Left renal pelvis (tissue), 4 donors: ENCODE measurements at places on chromosomes 1 and 21. TPM values are rescaled to one million over a fixed set of nuclear protein-coding genes. Genes with fewer than 3 reads are reported as not detected.

HORMAD1 gene
- polyA plus RNA-seq, result not detected

XCL2 gene
- polyA plus RNA-seq, result 0.36 TPM

SH3BGR gene
- 5.6 TPM for polyA plus RNA-seq

NBPF6 gene
- not detected for polyA plus RNA-seq

SAMSN1 gene
- 3.6 TPM for polyA plus RNA-seq

PCP4 gene
- 8.7 TPM for polyA plus RNA-seq

KRTAP19-5 gene
- polyA plus RNA-seq, result not detected

DMBX1 gene
- polyA plus RNA-seq, result not detected

AKR7A3 gene
- polyA plus RNA-seq, result 0.90 TPM

S100A3 gene
- 0.18 TPM for polyA plus RNA-seq

ZBTB8B gene
- 0.34 TPM for polyA plus RNA-seq

SMPDL3B gene
- 0.93 TPM for polyA plus RNA-seq

YTHDF2 gene
- 97.7 TPM for polyA plus RNA-seq

BGLAP gene
- 1.7 TPM for polyA plus RNA-seq

KIF17 gene
- polyA plus RNA-seq, result 2.6 TPM

DHDDS gene
- 22.7 TPM for polyA plus RNA-seq

CLEC20A gene
- polyA plus RNA-seq, result 0.26 TPM

RAD54L gene
- polyA plus RNA-seq, result 11.3 TPM

TMEM79 gene
- 4.7 TPM for polyA plus RNA-seq

MAN1C1 gene
- 16.4 TPM for polyA plus RNA-seq

INTS7 gene
- polyA plus RNA-seq, result 16.1 TPM

ZNF648 gene
- polyA plus RNA-seq, result 1.9 TPM

NFIA gene
- polyA plus RNA-seq, result 62.2 TPM

SLAMF9 gene
- polyA plus RNA-seq, result not detected

REN gene
- 8.2 TPM for polyA plus RNA-seq

AZIN2 gene
- 9.4 TPM for polyA plus RNA-seq

LPAR3 gene
- 0.25 TPM for polyA plus RNA-seq

LAMC1 gene
- polyA plus RNA-seq, result 345 TPM

FAM110D gene
- polyA plus RNA-seq, result 1.2 TPM

NTMT2 gene
- not detected for polyA plus RNA-seq

LCE2D gene
- not detected for polyA plus RNA-seq

LMX1A gene
- 0.90 TPM for polyA plus RNA-seq

C1orf226 gene
- polyA plus RNA-seq, result 22.8 TPM

PADI1 gene
- polyA plus RNA-seq, result not detected

FAM131C gene
- polyA plus RNA-seq, result not detected

TSPEAR gene
- 1.1 TPM for polyA plus RNA-seq

BEND5 gene
- 29.7 TPM for polyA plus RNA-seq
